ENCODE measurements at places on chromosomes 11 and 22. TPM values are rescaled to one million over a fixed set of nuclear protein-coding genes. Genes with fewer than 3 reads are reported as not detected.

DNA sequence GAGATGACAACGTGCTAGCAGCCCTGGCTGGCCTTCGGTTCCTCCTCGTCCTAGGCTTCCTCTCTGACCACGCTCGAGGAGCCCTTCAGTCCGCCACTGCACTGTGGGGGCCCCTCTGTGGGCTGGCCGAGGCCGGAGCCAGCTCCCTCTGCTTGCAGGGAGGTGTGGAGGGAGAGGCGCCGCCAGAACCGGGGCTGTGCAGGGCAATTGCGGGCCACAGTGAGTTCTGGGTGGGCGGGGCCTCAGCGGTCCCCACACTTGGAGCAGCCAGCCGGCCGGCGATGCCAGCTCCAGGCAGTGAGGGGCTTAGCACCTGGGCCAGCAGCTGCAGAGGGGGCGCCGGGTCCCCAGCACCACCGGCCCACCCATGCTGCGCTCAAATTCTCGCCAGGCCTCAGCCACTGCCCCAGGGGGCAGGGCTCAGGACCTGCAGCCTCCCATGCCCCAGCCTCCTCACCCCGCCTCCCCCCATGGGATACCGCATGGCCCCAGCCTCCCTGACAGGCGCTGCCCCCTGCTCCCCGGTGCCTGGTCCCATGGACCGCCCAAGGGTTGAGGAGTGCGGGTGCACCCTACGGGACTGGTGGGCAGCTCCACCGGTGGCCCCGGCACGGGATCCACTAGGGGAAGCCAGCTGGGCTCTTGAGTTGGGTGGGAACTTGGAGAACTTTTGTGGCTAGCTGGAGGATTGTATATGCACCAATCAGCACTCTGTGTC, 399.4 kb downstream of the LUZP2 start:
- DNase-seq = no peak

DNA sequence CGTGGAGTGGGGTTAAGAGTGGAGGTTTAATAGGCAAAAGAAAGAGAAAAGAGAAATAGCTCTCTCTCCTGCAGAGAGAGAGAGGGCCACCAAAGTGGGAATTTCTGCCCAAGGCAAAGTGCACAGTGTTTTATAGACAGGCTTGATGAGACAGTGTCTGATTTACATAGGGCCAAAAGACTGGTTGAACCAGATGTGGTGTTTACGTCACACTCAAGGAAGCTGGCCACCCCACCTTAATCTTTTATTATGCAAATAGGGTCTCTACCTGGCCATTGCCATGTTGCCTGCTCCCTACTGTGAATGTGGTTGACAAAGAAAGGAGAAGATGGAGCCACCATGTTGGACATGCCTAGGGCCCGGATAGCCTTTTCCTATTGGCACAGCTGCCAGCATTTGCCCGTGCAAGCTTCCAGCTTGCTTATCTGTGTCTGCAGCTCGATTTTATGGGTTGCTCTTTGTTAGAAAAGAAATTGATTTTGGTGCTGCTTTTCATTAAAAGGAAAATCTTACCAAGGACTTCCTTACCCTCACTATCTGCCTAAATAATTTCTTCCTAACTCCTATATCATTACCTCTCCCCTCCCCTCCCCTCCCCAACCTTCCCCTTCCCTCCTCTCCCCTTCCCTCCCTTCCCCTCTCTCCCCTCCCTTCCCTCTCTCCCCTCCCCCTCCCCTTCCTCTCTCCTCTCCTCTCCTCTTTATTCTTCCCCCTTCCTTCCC, 436.0 kb downstream of the NELL1 start:
- DNase-seq = no peak

DNA sequence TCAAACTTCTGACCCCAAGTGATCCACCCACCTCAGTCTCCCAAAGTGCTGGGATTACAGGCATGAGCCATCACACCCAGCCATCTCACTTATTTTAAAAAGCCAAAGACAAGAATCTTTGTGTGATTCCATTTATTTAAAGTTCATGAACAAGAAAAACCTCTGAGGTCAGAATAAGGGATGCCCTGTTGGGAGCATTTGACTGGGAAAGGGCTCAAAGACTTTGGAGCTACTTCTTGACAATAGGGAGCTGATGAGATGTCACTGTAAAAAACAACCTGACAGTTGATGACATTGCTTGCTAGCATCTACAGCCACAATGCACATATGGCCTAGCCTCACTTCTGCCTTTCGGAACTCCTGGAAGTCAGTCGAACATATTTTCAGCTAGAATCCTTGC, 5.1 kb upstream of the ZNF280B start:
- DNase-seq = no peak

GRCh38 chr11:78806214-78807004, 231.7 kb upstream of the NARS2 start:
- no peak for DNase-seq

DNA sequence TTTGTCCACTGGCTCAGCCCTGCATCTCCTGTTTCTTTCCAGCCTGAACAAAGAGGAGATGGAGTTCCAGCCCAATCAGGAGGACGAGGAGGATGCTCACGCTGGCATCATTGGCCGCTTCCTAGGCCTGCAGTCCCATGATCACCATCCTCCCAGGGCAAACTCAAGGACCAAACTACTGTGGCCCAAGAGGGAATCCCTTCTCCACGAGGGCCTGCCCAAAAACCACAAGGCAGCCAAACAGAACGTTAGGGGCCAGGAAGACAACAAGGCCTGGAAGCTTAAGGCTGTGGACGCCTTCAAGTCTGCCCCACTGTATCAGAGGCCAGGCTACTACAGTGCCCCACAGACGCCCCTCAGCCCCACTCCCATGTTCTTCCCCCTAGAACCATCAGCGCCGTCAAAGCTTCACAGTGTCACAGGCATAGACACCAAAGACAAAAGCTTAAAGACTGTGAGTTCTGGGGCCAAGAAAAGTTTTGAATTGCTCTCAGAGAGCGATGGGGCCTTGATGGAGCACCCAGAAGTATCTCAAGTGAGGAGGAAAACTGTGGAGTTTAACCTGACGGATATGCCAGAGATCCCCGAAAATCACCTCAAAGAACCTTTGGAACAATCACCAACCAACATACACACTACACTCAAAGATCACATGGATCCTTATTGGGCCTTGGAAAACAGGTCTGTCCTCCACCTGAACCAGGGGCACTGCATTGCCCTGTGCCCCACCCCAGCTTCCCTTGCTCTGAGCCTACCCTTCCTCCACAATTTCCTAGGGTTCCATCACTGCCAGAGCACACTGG, 5.0 kb downstream of the FTH1 start:
- DNase-seq = no peak

MAJIN gene
- total RNA-seq = not detected

UPK3A gene
- total RNA-seq = 0.32 TPM

SERPING1 gene
- 18.7 TPM for total RNA-seq

DNA sequence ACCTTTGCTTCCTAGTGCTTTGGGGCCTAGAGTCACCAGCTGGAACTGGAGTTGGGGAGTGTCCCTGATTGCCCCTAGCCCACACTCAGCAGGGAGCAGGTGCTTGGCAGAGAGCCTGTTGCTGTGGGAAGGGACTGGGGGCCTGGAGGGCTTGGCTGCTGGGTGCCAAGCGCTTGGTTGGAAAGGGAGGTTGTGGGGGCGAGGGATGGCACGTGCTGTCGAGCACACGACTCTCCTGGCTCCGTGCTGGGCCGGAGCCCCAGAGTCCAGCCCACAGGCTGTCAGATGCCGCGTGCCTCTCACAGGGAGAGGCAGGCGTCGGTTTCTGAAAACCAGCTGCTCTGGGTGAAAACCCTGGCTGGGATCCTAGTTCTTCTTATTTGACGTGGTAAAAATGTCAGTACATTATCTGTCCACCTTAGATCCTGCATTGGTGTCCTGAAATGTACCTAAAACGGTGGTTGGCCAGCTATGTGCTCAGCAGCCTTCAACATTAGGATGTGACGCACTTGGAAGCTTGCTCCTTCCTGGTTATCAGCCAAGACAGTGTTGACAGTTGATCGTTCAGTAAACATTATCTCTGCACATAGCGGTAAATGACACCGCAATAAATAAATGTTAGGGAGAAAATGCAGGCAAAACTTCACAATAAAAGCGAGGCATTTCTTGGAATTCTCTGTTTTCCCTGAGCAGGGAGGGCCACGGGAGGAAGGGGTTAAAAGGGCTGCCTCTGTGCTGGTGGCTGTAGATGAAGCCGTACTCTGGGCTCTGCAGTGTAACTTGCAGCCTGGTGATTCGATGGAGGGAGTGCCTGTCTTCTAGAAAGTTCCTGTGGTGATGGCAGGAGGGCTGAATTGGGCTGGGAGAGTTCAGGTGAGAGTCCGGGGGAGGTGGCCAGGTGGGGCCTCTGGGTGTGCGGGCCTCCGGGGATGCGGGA, 29.2 kb downstream of the GRAMD4 start:
- no peak for DNase-seq

TBX1 gene
- total RNA-seq = 0.80 TPM

DNA sequence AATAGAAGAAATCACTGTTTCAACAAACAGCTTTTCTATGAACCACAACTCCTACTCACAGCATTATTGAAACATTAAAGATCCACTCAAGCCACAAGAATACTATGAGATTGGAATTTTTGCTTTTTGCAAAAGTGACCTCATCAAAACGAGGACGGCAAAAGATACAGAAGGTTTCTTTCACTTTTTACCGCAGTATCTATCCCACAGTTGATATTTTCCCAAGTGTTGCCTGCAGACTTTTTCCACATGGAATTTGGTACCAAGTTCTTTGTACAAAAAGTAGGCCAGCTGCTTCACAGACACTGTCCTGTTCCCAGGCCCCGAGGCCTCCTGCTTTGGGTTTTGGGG, 204.0 kb downstream of the TBC1D22A start:
- DNase-seq = no peak

KCNJ1 gene
- total RNA-seq = not detected

- no peak for DNase-seq
Observed at GRCh38 chr11:129768356-129768755, 47.3 kb upstream of the TMEM45B start.

OR51B2 gene
- not detected for total RNA-seq

Data from colonic mucosa (tissue), 4 donors.